ENCODE measurements at places on chromosomes 6 and 20.

DNA sequence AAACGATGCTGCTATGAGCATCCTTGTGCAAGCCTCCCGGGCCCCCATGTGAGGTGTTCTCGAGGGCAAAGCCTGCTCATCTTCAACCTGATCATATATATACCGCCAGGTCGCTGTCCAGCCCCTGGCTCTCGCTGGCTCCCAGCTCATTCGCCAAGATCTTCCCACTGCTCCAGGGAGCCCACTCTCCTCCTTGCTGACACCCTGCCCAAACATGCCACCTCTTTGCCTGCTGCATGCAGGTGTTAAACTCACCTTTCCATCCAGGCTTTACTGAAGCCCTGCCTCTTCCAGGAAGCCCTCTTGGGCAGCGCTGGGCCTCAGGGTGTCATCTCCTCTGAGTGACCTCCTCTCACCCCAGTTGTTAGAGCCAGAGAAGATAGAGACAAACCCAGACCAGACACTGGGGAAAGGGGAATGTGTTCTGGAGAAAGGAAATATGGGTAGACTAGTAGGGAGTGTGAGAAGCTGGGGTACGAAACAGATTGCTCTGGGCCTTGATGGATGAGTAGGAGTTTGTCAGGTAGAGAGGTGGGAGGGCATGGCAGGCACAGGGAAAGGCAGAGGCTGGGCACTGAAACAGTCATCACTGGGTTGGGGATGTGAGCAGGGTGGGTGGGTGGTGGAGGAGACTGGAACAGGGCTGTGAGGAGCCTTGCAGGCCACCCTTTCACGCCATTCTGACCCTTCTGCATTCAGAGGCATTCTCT is 1.2 kb upstream of the DLGAP4 start:
- DNase-seq = no peak

- DNase-seq = no peak
These were observed 912 bp downstream of the EYA4 start for GRCh38 chr6:133241901-133242636.

DNA sequence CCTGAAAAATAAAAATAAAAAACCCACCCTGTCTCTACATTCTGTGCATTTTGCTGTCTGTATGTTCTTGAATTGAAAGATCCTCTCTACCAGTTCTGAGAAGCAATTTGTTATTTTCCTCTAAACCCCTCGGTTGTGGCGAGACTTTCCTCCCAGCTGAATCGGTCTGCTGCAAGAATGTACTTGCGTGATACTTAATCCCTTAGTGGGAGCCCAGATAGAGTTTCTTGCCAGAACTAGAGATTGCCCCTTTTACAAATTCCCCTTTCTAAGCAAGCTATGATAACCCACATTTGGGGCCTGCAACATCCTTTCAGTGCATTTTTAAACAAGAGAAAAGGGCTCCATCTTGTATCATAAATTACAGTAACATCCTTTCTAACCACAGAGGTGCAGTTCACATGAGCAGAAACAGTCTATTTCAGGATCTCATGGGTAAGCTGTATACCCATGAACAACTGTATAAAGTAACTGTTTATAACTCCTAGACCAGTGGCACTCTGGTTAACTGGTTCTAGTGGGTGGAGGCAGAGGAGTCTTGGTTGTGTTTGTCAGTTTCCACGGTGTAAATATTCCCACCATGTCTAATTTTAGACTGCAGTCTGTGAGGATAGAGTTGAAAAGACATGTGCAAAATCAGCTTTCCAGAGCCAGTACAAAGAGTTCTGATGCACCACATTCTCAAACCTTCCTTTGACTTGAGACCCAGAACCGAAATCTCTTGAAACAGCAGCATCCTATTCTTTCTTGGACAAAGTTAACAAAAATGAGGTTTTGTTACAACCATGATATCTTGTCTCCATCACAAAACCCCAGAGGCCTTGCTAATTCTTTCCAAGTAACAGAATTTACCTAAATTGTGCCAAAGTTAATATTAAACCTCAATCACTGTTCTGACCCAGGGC is 113.1 kb upstream of the ZNF217 start:
- no peak for DNase-seq

- DNase-seq = no peak
These were observed 92.8 kb upstream of the EPB41L1 start for GRCh38 chr20:36061754-36062153.

GRCh38 chr6:7110092-7110792 is 2.5 kb downstream of the RREB1 start:
- no peak for DNase-seq

DNA sequence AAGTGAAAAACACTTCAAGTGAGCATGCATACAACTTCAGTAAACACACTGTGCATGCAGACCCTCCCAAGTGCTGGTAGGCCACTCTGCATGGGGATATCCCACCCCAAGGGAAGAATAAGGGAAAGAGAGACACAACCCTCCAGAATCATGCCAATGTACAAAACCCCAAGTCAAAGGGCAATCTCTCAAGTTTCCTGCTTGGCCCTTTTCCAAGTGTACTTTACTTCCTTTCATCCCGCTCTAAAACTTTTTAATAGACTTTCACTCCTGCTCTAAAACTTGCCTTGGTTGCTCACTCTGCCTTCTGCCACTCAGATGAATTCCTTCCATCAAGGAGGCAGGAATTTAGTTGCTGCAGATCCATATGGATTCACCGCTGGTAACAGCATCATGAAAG is 205.7 kb upstream of the PROKR2 start:
- DNase-seq = no peak

GRCh38 chr6:31197559-31198305 is 27.2 kb upstream of the POU5F1 start:
- peak; percentile 90 for DNase-seq

- DNase-seq = no peak
These were observed 1.2 kb upstream of the EIF6 start for GRCh38 chr20:35285806-35286076.

GRCh38 chr6:141551318-141551717 is 581.4 kb upstream of the GJE1 start:
- DNase-seq = peak; percentile 4

GRCh38 chr6:21967056-21967974 is 329.5 kb downstream of the PRL start:
- no peak for DNase-seq

DNA sequence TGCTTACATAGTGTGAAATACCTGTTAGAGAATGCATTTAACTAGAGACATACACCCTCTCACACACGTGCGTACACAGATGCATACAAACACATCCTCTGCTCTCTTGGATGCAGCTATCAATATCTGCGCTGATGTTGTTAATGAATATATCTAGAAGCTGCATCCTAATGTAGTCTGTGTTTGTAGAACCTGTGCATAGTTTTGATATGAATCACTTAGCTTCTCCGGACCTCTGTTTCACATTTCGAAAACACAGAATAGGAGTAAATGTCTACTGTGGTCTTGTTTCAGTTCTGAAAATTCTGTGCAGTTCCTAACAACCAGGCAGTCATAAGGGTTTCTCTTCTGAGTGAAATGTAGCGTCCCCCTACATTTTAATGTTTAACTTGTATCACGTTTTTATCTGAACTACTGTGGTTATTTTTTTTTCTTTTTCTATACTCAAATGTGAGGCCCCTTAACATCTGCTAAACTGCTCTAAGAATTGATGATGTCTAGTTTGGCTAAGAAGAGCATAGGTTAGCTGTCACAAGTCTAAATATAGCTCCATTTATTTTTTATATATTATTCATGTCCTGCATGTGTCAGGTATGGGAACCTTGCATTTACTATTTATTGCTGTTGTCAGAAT is 254.5 kb downstream of the TMEM242 start:
- DNase-seq = peak; percentile 29

- no peak for DNase-seq
These were observed 82.8 kb upstream of the E2F3 start for GRCh38 chr6:20318851-20319387.

DNA sequence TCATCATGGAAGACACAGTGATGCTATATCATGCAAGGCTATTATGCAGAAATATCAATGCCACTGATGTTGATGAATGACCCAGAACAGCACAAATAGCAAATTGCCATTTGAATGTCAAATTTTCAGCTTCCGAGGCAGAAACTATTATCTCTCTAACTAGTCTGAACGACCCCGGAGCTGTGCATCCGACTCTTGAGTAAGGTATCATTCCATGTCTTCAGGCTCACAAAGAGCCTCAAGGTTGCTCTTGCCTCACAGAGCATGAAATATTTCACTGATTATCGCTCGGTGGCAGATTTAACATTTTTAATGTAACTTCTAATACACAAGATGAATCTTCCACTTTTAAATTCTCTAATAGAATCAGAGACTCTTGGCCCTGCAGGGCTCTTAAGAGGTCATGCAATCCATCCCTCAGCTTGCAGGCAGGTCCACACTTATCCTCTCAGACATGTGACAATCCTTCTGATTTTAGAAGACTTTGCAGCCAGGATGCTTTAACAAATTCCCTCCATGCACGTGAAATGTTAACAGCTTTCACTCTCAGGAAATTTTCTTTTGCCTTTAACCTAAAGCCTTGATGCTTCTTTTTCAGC is 221.0 kb downstream of the FRK start:
- DNase-seq = no peak

- DNase-seq = no peak
These were observed 454.9 kb downstream of the BTBD3 start for GRCh38 chr20:12372557-12372956.

- peak; percentile 46 for DNase-seq
These were observed 8.8 kb upstream of the PERP start for GRCh38 chr6:138115877-138116660.

GRCh38 chr6:47473791-47474346 is 3.7 kb upstream of the CD2AP start:
- DNase-seq = no peak

DNA sequence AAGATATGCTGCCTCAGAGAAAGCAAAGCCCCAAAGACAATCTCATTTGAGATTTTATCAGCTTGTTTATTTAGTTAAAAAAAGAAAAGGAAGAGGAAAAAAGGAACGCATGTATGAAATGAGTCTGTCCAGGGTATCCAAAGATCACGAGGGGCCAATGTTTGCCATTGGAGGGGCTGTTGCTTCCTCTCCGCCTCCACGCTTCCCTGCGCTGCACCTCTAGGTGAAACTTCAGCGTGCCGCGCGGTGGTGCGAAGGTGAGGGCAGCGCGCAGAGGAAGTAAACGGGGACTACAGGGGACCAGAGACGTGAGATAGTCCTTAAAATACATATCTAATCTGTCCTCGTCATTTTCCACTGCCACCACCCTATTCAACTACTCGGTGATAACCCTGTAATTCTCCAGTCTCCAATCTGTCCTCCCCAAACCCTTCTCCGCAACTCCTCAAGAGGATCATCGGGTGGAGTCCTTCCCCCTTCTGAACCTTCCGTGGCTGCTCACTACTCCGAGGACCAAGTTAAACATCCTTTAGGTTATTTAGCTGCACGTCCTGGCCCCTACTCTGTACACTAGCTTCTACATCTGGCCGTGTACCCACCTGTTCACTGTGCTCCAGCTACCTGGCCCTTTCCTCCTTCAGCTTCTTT is 1.1 kb upstream of the DCBLD1 start:
- DNase-seq = no peak

DNA sequence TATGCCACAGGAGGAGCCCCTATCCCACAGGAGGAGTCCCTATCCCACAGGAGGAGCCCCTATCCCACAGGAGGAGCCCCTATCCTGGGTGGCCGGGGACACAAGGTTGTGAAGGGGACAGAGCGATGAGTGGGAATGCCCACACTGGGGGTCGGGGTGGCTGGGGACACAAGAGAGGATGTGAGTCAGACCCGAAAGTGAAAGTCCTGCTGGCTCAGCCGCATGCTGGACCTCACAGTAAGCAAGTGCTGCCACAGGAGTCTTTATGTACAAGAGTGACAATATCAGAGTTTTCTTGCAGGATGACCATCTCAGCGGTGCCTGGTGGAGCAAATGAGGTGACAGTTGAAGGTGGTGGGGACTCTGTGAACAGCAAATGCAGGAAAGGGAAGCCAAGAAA is 93.7 kb downstream of the PSMB1 start:
- DNase-seq = peak; percentile 10

GRCh38 chr6:30793521-30794194 is 49.3 kb upstream of the IER3 start:
- DNase-seq = no peak

- no peak for DNase-seq
These were observed 278.2 kb downstream of the CLIC5 start for GRCh38 chr6:45737331-45738056.

- no peak for DNase-seq
These were observed 84.9 kb downstream of the SOBP start for GRCh38 chr6:107574856-107575255.

- DNase-seq = no peak
These were observed 13.0 kb upstream of the TGM2 start for GRCh38 chr20:38178065-38178491.

GRCh38 chr20:45309075-45309474 is 976 bp upstream of the MATN4 start:
- no peak for DNase-seq

- no peak for DNase-seq
These were observed 301.8 kb downstream of the TBC1D7 start for GRCh38 chr6:13026557-13026956.

- no peak for DNase-seq
These were observed 301.0 kb upstream of the SLC35B3 start for GRCh38 chr6:8736156-8736895.

GRCh38 chr20:25242231-25242630 is 5.7 kb upstream of the PYGB start:
- DNase-seq = no peak

- DNase-seq = no peak
These were observed 187.0 kb upstream of the FOXQ1 start for GRCh38 chr6:1124885-1125284.

DNA sequence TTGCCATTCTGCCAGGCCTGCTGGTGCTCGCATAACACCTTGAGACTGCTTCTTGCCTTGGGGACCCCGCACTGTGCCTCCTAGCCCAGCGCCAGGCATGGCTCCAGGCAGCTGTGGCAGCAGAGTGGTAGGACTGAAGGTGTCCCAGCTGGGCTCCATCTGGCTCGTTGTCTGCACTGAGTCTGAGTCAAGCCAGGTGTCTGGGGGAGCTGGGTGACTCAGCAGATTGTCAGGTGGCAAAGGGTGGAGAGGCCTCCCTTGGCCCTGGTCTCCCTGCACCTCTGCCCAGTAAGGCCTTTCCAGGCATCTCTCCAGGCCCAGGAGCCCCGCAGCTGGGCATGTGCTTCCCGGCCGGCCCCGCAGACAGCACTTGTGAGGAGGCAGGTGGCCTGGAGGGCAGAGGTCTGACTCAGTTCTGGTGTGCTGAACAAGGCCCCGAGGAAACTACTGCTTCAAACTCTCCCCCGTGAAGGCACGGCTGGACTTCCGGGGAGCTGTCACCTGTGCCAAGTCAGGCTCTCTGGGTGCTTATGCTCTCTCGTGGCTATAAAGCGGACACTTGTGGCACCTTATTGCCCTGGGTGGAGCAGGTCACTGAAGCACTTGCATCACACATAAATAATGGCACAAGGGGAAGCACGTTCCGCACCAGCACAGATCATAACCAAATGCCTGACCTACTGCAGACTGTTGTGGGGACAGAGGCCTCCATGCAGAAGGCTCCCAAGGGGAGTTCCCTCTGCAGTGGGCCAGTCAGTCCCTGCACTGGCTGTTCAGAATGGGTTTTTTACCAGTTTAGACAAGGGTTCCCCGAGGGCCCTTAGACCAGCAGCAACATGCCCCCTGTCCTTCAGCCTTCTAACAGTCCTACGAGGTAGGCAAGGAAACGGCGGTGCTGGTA is 27.5 kb downstream of the FOXC1 start:
- DNase-seq = peak; percentile 69

- no peak for DNase-seq
These were observed 41.6 kb upstream of the NOX3 start for GRCh38 chr6:155497273-155497672.

- DNase-seq = no peak
These were observed 44.2 kb upstream of the CCR6 start for GRCh38 chr6:167078745-167079144.

GRCh38 chr6:55674672-55675071 is 95.7 kb upstream of the HMGCLL1 start:
- DNase-seq = no peak

- DNase-seq = no peak
These were observed 1.6 kb downstream of the SLC22A7 start for GRCh38 chr6:43299338-43300293.
